ENCODE measurements at places on chromosomes 13 and 19. TPM values are rescaled to one million over a fixed set of nuclear protein-coding genes. Genes with fewer than 3 reads are reported as not detected.

Gene CEACAM3
- not detected for total RNA-seq

Gene FSTL3
- total RNA-seq, result 34.2 TPM

Gene ZNF324B
- 12.1 TPM for total RNA-seq

Gene ANKRD24
- total RNA-seq, result 0.49 TPM

Gene ZNF816
- 8.1 TPM for total RNA-seq

Gene UGGT2
- total RNA-seq, result 39.7 TPM

Gene CACNG8
- total RNA-seq, result not detected

Gene MAB21L1
- total RNA-seq, result 6.0 TPM

Gene C19orf85
- total RNA-seq, result not detected

Gene STAP2
- 3.1 TPM for total RNA-seq

Gene AP1M2
- total RNA-seq, result not detected

Gene HS6ST3
- total RNA-seq, result not detected

Gene FGF14
- total RNA-seq, result under 0.01 TPM

Gene ZNF729
- not detected for total RNA-seq

Gene ZGLP1
- total RNA-seq, result 1.8 TPM

Gene SOX21
- total RNA-seq, result not detected

Gene CGB5
- 0.16 TPM for total RNA-seq

Gene ZNF560
- 1.5 TPM for total RNA-seq

Gene ADGRE3
- not detected for total RNA-seq

Gene DNAJB1
- total RNA-seq, result 72.7 TPM

Gene IZUMO1
- total RNA-seq, result not detected

Gene ZBTB32
- total RNA-seq, result not detected

Gene SRRM5
- total RNA-seq, result not detected

Gene COX7A1
- 13.3 TPM for total RNA-seq

Gene PSG2
- total RNA-seq, result 0.65 TPM

Gene AMH
- 2.1 TPM for total RNA-seq

Gene TMEM150B
- total RNA-seq, result not detected

Gene ZNF628
- 4.9 TPM for total RNA-seq
